ENCODE measurements at places on chromosomes 13 and 19.
A peak's percentile ranks its signal among the peaks of the same experiment; 100 is the strongest.

DNA sequence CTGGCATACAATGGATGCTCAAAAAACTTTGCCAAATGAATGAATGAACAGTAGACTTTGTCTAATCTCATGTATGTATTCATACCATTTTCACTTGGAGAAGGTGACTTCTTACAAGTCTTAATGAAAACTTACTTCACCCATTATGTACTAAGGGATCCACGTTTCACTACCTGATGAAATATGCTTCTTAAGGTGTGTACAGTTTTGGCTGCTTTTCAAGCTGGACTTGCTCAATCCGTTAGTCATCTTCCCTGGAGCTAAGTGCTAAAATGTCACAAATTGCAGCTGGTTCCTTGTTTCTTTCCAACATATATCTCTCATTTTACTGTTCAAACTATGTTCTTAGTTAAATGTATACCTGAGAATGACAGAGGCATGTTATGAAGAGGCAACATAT, 4.2 kb upstream of the CCNA1 start:
- no peak for DNase-seq

DNA sequence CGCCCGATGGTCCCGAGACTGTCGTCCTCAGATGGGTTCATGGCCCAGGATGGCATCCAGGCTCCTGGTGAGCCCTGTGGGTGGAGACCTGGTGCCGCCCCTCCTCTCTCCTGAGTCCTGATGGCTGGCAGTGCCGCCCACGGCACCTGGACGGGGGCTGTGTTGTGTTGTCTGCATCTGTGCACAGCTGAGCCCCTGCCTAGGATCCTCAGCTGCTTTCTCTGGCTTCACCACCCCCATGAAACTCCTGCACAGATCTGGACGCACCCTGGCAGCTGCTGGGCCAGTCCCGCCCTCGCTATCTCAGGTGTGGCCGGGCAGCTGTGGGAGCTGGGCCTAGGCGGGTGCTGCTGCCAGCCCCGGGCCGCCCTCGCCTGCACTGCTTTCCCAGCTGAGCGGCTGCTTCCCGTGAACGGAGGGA, 27.7 kb downstream of the MCF2L start:
- DNase-seq: no peak

GRCh38 chr13:23754506-23754905, 134.7 kb downstream of the MIPEP start:
- peak; percentile 24 for DNase-seq

DNA sequence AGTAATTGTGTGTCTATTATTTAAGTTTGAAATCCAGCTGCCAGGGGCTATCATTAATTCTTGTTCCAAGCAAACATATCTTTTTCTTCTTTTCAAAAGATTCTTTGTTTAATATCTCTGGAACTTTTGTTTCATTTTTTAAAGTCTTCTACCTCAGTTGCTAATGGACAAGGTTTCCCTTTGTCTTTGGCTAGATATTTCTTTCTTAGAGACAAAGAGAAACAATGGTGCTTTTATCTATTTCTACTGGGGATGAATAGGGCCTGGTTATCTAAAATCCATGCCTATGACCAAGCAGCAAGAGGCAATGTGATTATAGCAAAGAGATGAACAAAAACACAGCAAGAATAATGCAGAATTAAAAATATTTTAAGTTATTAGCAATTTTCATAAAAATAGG, 661.3 kb upstream of the KLF12 start:
- DNase-seq: no peak

DNA sequence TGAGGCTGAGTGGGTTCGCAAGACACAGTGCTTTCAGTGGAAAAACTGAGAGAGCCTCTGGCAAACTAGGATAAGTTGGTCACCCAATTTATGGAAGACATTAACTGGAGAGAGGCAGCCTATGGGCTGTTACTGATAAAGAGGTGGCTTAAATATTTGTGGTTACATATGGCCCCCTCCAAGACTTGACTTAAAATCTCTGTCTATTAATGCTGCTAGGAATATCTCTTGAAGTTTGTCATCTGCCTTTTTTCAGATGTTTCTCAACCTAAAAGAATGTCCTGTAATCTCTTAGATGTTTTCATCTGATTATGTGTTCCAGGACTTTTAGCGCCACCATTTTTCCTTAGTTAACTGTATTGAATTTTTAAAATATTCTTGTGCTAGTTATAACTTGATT, 54.6 kb downstream of the NAA16 start:
- DNase-seq: no peak

DNA sequence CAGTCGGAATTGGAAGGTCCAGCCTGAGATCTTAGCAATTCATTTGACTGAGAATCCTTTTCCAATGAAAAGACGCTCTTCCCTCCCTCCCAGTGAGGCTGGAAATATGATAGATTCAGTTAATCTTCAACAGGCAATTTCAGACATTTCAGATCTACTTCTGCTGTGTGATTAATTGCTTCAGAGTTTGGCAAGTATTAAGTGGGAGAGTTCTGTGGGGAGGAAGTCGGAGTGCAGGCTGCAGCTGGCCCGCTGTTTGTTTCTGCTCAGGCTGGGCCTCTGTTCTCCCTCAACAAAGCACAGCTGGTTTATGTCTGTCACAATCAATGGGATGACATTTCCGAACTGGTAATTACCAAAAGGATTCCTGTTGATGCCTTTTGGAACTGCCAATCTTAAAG, 178.2 kb downstream of the NDFIP2 start:
- no peak for DNase-seq

DNA sequence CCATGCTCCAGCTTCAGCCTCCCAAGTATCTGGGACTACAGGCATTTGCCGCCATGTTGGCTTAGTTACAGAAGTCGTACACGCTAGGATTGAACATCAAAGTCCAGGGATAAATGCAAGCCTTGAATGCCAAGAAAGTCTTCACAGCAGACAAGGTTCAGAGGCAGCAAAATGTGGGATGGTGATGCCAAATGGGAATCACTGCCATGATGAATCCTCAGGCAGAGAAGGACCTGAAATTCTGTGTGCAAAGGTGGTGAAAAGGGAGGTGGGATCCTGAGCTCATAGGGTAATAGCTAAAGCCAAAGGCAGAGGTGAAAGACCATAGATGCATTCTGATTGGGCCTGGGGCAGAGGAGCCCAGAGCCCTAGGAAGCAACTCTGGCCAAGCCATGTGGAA, 79.3 kb upstream of the STK24 start:
- no peak for DNase-seq
